Stimulated activated CD4-positive, alpha-beta T cell treated with anti-CD3 and anti-CD28 coated beads, Interleukin-2, amount 100 ng/mL, for 48 hours (primary cell): ENCODE measurements at places on chromosomes 2 and 18.
A peak's percentile ranks its signal among the peaks of the same experiment; 100 is the strongest.

DNA sequence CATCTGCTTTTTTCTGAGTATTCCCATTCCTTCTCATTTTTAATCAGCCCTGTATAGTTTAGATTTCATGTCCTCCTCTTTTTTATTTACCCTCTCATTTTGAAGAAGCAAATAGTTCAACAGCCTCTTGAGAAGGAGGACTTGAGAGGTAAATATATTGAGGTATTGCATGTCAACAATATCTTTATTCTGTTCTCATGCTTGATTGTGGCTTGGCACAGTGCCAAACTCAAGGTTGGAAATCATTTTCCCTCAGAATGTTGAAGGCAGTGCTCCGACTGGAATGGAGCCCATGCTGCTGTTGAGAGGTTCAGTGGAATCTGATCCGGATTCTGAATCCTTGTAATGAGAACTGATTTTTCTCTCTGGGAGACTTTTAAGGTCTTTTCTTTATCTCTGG is 31.0 kb upstream of the GALNT3 start:
- DNase-seq: no peak

GRCh38 chr18:57429167-57430078 is 5.8 kb upstream of the ONECUT2 start:
- DNase-seq: no peak

DNA sequence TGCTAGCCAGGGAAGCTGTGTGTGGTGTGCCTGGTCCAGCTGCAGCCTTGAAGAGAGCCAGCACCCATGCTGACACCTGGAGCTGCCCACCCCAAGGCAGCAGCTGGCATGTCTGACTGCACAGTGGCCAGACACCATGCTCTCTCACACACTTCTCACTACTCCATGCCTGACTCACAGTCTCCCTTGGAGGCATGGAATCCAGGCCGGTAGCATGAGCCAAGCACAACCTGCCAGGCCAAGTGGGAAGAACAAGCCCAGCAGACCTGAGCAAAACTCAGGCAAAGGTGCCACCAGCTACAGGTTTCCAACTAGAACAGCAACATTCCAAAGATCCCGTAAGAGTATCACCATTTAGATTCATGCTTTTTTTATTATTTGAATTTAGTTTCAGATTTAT is 625.3 kb upstream of the LRRTM4 start:
- DNase-seq: no peak

GRCh38 chr2:101360232-101360631 is 27.1 kb downstream of the CREG2 start:
- DNase-seq: no peak

- DNase-seq: no peak
These were observed 79.4 kb downstream of the KCTD1 start for GRCh38 chr18:26468931-26469340.

GRCh38 chr2:111667542-111668273 is 216.3 kb downstream of the ANAPC1 start:
- DNase-seq: no peak

DNA sequence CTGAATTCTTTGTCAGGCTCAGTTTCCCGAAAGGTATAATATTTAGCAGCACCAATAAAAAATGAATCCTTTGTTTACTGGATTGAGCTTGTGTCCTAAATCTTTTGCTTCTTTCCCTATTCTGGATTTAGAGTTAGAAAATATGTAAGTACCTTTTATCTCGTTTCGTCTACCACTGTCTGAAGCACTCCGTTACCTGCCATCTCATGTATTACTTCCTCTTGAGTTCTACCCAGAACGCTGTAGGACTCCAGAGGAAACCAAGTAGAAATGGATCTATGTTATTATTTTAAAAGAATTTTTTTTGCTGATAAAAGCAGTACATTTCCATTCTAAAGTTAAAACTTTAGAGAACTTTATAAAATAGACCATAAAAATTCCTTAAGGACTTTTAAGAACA is 13.5 kb downstream of the ANKRD12 start:
- DNase-seq: no peak

- DNase-seq: no peak
These were observed 56.9 kb downstream of the ITGA6 start for GRCh38 chr2:172484253-172484652.

- no peak for DNase-seq
These were observed 207.0 kb upstream of the CCDC68 start for GRCh38 chr18:55166260-55166598.

- DNase-seq: no peak
These were observed 163.5 kb downstream of the ZEB2 start for GRCh38 chr2:144356402-144356801.

GRCh38 chr2:190843890-190844699 is 36.5 kb upstream of the GLS start:
- peak; percentile 54 for DNase-seq

DNA sequence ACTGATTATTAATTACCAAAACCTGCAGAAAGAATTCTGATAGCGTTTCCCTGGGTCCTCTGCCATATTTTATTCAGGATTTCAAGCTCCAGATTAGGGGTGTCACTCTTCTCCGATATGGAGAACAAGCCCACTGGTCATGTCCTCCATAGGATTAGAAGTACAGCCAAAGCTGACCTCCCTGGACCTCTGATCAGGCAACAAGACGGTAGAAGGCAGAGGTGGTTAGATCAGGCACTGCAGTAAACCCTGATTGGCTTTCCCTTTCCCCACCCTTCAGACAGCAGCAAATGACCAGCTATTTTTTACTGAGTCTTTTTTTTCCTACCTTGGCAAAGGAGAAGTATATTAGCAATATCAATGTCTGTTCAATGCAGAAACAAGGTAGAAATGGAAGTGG is 37.7 kb downstream of the SPC25 start:
- DNase-seq: no peak

- no peak for DNase-seq
These were observed 1152.8 kb upstream of the CELF4 start for GRCh38 chr18:38718365-38718901.

GRCh38 chr18:49090901-49091300 is 140.1 kb upstream of the SMAD7 start:
- no peak for DNase-seq
